T-helper 9 cell (primary cell): ENCODE measurements at places on chromosomes 11 and 22.

GRCh38 chr11:60835534-60835846, 6.4 kb upstream of the CCDC86 start:
- DNase-seq = no peak

- peak; percentile 20 for DNase-seq
Observed at GRCh38 chr22:30802202-30803166, 107.8 kb downstream of the OSBP2 start.

DNA sequence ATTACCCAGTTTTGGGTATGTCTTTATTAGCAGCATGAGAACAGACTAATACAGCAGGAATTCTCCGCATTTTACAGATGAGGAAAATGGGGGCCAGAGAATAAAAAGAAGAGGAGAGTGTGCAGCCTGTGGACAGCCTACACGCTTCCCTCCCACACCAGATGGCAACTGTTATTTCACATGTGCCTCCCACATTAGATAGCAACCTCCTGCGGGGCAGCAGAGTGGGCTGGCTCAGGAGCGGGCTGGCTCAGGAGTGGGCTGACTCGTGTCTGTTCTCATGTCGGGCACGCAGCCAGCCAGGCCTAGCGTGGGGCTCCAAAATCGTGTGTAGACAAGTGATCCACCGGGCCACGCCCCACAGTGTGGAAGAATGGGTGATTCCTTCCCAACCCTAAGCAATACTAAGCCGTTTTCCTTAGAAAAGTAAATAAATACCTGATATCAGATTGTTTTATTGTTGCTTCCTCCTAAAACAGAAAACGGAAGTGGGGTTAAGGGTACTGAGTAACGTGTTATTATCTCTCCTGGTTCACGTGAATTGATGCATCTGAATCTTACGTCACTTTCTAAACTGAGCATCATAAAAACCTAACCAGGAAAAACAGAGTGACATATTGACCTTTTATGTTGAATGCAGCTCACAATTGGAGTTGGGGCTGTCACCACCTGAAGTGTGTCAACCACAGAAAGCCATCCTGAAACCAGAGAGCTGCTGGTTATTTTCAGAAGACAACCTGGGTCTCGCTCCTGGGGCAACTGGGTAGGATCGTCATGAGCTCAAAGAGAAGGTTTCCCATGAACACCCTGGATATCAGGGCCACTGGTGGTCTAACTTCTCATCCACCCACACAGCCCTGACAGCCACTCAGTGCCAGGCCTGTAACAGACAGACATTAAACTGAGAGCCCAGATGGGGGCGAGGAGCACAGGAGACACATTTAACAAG, 3.3 kb downstream of the TTLL1 start:
- DNase-seq = no peak

DNA sequence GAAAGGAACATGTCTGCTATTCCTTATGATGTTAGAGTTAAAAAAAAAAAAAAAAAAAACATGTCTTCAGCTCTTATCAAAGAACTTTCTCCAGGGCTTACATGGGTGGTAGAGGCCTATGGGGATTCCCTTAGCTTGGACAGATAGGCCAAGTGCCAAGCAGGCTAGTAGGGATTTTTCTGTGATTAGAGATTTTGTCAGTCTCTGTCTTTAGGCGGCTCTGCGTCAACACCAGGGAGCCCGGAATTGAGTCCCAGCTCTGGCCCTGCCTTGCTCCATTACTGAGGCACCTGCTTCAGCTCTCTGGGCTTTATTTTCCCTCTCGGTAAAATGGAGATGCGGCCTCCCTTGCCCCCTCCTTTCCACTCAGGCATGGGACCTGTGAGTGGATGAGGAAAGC, 13.1 kb downstream of the CRY2 start:
- DNase-seq = no peak

DNA sequence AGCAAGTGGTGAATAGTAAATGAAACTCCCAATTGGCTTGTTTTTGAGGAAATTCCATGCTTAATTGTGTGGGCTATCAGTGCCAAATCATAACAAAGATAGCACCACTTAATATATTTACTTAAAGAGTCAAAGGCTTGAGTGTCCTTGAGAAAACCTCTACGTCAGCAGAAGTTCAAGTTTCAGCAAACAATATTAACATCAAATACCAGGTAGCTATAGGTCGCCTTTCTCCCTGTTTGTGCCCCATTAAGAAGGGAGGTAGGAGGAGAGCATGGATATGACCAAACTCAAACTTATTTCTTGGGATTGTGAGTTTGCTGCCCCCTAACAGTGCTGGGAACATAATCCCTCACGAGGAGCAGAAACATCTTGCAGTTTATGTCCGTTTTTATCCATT, 105.6 kb upstream of the SYN3 start:
- no peak for DNase-seq

GRCh38 chr11:12827929-12828812, 153.9 kb downstream of the TEAD1 start:
- no peak for DNase-seq

DNA sequence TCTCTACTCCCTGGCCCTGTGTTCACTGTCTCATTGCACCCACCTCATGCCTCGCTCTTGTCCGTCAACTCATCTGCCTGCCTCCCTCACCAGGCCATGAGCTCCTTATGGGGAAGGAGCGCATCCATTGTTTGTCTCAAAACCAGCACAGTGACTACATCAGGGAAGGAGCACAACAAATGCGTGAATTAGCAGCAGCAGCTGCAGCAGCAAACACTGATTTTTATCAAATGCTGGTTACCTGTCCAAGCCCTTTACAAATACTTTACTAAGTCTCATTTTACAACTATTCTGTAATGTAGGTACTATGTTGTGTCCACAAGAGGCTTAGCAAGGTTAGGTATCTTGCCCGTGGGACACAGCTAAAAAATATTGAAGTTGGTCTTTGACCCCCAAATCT, 85.9 kb upstream of the PLET1 start:
- DNase-seq = no peak

DNA sequence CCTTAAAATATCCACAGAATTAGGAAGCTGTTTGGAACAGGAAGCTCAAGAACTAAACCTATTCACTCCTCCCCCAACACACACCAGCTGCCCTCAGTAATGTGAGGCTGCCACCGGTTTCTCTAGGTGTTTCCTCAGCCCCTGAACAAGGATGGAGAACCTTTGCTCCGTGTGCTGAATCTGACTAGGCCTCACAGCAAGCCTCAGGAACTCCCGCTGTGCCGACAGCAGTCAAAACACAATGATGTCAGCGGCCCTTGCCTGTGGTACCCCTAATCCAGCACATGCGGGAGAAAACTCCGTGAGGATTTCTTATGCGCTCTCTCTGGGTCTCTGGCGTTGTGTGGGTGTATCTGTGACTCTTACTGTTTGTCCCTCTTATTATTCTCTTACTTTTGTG, 153.3 kb downstream of the EFCAB6 start:
- no peak for DNase-seq

GRCh38 chr22:21593406-21594232, 26.1 kb downstream of the UBE2L3 start:
- no peak for DNase-seq

DNA sequence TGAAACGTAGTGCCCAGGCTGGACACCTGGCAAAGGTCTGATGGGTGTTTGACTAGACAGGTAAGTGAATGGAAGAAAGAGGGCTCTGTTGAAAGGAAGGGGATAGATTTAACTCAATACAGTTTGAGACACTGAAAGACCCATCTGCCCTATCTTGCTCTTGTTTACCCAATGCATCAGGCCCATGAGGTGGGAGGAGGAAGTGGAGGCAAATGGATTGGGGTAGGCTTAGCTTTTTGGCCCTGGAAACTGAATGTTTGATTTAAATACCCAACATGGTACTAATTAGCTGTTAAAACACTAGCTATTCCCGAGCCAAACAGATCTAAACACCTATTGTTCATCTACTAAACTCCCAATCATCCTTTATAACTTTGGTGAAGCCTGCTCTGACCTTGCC, 3.5 kb upstream of the UVRAG start:
- no peak for DNase-seq

DNA sequence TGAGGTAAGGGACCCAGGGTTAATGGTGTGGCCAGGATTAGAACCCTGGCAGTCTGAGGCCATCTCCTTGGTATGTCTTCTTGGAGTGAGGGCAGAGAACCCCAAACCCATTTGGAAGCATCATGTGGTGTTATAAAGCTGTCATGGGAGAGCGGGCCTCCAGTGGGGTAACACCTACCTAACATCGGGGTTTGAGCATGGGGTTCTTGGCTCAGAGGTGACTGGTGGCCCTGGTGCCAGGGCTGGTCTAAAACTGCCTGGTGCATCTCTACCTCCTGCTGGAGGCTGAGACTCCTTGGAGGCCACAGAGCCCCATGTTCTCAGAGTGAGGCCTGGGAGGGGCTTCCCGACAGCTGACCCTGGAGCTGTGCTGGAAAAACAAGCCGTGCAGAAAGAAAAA, 4.5 kb downstream of the PRDM11 start:
- DNase-seq = no peak

DNA sequence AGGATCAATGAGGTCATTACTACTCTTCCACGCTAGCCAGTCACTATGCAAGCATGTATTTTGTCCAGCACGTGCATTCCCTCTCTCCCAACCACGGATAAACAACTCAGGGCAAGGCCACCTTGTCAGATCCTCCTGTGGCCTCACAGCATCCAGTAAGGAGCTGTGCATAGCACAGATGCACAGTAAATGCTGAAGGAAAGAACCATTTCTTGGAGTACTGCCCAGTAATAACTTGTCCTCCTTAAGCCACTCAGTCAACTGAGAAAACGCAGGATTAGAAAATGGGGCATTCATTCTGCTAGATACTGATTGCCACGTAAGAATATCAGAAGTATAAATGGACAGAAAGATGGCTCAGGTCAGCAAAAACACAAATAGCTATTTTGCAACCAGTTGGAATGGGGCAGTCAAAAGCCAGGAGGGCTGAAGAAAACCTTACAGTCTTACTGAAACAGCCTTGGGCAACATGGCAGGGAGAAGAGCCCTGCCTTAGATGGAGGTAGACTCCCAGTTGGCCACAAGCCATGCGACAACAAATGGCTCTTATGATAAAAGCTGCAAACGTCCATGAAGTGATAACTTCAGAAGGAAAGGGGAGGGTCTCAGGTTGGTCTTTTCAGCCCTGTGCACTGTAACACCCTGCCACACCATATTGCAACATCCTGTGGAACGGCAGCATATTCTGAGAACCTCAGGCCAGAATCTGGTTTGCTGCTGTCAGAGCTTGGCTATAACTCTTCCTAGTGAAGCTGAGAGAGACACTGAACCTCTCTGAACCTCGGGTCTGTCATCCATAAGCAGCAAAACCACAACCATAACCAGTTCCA, 23.0 kb downstream of the PC start:
- no peak for DNase-seq

DNA sequence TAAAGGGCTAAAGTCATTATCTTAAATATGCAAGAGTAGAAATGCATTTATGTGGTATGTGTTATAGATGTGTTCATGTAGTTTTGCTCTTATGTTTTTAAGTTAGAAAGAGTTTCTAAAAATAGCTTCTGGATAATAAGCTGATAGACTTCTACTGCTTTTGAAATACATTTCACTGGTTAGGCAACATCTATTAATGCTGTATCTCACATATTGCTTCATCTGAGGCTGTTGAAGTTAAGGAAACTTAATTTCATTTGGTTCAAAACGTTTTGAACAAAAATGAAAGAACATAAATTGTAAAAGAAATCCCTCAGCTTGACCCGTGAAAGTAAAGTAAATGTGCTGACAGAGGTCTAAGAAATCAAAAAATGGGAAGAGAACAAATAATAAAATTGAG, 164.0 kb upstream of the CTSC start:
- no peak for DNase-seq

- DNase-seq = peak; percentile 13
Observed at GRCh38 chr11:86182976-86183584, 61.5 kb upstream of the EED start.

DNA sequence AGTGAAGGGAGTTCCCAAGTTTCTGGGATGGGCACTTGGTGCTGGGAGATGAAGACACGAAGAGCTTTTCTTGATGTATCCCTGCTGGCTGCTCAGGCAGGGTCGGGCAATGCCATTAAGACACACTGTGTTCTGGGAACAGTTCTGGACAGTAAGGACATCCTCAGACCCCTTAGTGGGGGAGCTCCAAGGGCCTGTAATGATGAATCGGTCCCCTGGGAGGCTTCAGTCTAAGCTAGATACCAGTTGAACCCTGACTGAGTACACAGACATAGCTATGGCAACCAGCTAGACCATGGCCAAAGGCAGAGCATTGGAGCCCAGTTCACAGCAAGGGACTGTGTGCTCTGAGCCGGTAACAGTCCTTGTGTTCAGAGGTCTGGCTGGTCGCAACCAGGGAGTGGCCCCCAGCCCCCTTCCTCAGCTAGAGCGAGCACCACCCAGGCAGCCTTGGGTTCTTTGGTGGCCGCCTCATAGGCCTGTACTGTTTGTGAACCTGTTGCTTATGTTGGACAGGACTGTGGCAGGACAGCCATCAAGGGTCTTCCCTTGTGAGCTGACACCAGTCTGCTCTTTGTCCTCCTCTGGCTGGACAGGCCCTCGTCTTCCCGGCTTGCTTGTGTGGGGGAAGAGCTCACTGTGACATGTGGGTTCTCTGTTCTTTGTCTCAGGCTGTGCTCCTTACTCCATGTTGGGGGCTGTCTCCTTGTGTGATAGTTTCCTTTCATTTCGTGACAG, 25.0 kb downstream of the MED15 start:
- DNase-seq = no peak

- DNase-seq = no peak
Observed at GRCh38 chr11:126140926-126141280, 70.5 kb downstream of the RPUSD4 start.

GRCh38 chr11:114193730-114194679, 102.2 kb upstream of the NNMT start:
- DNase-seq = no peak

- DNase-seq = no peak
Observed at GRCh38 chr11:63763496-63764339, 4.9 kb downstream of the ZFTA start.

DNA sequence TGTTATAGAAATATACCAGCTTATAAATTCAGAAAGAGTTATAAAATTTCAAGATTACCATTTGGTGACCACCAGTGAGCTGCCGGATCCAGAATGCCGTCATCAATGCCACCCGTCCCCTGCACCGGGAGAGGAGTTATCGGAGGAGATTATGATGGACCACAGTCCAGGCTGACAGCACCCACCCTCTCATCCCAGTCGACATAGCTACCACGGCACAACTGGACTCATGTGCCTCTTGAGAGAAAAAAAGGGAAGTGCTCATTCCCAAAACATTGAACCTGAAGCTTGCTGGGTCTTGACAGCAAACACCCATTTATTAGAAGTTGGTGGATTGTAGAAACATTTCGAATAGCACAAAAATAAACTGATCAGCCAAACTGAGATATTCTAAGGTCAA, 1331.5 kb downstream of the TBC1D22A start:
- no peak for DNase-seq
